Stimulated activated CD4-positive, alpha-beta T cell treated with anti-CD3 and anti-CD28 coated beads, Interleukin-1b, Interleukin-23, amount 100 ng/mL, for 1 hour (primary cell): ENCODE measurements at places on chromosomes 5 and 9.

DNA sequence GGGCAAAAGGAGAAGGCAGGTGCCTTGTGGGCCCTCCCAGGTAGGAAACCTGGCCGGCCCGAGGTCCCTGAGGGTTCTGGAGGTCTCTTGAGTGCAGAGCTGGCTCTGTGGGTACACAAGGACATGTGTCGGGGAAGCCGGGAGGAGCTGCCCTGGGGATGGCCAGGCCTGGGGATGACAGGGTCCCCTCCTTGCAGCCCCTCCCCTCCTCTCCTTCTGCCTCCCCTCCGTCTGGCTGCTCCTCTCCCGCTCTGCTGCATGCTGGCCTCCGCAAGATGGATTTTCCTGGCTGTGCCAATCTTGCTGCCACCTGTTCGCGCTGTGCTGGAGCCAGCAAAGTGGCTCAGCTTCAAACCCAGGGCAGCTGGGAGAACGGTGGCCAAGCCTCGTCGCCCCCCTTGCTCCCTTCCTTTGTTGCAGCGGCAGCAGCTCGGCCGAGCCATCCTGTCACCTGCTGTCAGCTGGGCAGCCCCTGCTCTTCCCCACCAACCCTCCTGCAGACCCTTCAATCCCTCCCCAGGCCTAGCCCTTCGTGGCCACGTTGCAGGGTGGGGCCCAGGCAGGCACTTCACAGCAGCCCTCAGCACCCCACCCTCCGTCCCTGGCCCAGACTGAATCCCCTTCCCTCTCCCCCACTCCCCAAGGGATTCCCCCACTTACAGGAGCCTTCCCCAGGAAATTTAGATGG lies 17.6 kb upstream of the UNC5A start:
- no peak for DNase-seq

DNA sequence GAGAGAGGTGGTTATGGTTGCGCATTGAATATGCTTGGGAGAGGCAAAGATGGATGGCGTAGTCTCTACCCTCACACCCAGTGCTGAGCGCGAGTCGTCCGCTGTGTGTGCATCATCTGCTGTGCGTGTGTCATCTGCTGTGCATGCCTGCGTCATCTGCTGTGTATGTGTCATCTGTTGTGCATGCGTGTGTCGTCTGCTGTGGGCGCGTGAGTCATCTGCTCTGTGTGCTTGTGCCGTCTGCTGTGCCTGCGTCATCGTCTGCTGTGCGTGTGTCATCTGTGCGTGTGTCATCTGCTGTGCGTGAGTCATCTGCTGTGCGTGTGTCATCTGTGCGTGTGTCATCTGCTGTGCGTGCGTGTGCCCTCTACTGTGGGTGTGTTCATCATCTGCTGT lies 68.0 kb upstream of the IRX4 start:
- DNase-seq, result no peak

DNA sequence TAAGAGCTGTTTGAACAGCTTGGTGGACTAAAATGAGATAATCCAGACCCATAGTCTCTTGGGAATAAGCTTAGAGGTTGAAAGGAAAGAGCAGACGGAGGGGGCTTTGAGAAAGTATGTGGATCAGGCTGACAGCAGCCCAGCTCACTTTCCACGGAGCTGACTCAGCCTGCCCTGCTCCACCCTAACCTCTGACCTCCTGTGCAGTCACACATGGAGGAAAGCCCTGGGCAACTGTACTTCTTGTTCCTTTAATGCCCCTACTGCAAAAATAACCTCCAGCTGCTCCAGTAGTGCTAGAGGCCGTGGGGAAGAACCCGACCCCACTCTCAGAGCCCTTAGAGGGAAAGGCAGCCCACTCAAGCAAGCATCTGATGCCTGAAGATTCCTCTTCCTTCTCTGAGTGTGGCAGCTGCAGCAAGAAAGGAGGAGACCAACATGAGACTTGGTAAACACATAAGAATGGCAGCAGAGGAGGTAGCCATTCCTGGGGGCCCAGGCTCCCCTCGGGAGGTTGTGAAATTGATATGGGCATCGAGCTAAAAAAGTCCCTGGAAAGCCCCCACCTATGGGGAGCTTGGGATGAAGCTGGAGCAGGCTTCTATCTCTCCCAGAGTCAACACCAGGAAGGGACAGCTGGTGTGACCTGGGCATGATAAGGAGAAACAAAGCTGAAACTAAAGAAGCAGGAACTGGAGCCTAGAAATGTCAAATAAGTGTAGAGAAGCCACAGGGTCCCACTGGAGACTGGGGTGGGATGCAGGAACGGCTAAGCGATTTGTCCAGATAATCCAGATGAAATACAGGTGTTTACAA lies 204.3 kb downstream of the PIK3R1 start:
- no peak for DNase-seq

GRCh38 chr5:138702166-138703077 lies 50.8 kb upstream of the CTNNA1 start:
- no peak for DNase-seq

DNA sequence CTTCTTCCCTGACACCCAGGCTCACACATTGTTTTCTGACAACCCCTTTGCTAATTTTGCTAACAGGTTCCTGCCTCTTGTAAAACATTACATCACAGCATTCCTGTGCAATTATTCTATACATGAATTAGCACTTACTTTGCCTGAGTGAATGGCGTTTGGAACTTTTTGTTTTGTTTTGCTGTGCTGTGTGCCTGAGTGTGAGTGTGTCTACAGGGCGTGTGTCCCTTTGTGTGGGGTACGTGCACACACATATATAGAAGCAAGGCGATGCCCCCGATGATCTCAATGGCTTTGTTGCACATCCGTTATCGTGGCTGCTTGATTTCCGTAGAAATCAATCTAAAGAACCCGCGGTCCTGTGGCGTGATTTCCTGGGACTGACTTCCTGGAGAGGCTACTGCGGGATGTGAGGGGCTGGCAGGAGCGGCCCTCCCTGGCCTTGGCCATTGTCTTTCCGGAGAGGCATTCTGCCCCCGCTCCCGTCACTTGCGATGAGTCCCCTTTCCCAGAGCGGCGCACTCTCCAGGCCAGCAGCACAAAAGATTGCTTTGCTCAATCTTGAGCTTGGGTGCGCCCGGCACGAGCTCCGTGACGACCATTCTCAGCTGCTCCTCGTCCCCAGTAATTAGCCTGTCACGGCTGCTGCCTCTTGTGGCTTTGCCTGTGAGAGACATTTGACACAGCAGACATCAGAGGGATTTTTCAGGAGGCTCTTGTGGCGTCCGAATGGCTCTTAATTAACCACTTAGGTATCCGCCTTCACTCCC lies 398.1 kb upstream of the IRX1 start:
- no peak for DNase-seq

DNA sequence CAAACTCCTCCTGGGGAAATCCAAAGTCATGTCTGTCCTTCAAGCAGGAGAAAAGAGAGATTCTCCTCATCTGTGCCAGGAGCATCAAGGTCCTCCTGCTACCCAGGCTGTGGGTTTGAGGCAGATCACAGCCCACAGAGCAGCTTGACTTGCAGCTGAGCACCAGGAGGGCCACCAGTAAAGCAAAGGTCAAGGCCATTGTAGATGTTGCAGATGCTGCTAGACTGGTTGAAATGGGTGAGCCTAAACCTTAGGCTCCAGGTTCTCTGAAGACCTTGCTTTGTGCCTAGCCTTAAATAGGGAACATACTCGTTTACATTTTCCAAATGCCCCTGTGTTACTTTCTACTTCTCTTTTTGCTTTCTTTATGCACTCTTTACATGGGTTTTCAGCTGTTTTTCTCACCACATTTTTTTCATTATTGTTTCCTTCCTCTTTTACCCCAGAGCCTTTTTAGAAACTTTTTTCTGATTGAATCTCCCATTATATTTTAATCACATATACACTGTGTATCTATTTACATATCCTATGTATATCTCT lies at the start of gene IFNA2:
TSS of gene IFNA2 (minus strand) at position 268 of the 540 bp plus-strand sequence. CDS start at position 199, 69 bp downstream.
- DNase-seq, result no peak

GRCh38 chr5:132907161-132907560 lies 33.7 kb downstream of the LEAP2 start:
- no peak for DNase-seq

GRCh38 chr9:104988539-104988938 lies 60.6 kb upstream of the ABCA1 start:
- no peak for DNase-seq

GRCh38 chr9:125995706-125996105 lies 248.5 kb downstream of the PBX3 start:
- no peak for DNase-seq

GRCh38 chr9:108634204-108634603 lies 221.6 kb downstream of the ACTL7B start:
- no peak for DNase-seq

GRCh38 chr5:72752909-72753308 lies 63.6 kb upstream of the TNPO1 start:
- no peak for DNase-seq

DNA sequence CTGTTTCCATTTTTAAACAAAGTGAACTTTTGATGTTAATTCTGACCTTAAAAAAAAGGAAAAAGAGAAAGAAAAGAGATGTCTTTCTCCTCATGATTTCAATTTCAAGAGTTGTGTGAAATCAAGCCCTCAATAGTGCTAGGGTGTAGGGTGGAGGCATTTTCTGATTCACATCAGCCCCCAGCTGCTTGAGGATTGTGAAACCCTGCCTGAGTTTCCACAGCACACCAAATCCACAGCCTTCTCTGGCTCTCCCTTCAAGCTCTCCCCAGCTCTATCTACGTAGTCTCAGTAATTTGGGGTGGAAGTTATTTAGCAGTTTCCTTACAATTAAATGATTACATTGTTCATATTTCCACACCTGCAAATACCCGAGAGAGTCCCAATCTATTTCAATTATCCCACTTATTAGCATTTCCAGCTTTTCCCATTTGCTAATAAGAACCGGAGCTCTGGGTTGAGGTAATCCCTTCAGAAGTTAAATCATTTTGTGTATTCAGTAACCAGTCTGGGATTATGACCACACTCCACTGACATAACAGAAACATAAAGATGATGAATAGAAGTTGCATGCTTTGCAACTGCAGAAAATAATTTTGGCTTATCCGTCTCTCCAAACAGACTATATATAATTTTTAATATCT lies 54.9 kb downstream of the MTX3 start:
- no peak for DNase-seq

DNA sequence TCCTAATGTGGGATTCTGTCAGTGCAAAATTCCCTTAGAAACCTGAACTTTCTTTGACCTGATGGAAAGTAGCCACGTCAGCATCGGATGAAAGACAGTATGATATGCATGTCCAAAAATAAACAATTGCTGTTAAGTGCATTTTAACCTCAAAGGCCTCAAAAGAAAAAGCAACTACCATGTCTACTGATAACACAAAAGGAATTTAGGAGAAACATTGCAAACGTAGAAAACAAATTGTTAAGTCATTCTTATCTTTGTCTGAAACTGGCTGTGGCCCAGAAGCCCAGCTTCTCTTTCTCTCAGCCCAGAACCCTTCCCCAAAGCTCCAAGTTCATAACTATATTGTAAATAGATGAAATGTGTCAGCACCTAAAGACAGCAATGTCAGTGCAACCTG lies 11.1 kb upstream of the LHFPL2 start:
- no peak for DNase-seq
